ENCODE measurements at places on chromosomes 7 and 10.

DNA sequence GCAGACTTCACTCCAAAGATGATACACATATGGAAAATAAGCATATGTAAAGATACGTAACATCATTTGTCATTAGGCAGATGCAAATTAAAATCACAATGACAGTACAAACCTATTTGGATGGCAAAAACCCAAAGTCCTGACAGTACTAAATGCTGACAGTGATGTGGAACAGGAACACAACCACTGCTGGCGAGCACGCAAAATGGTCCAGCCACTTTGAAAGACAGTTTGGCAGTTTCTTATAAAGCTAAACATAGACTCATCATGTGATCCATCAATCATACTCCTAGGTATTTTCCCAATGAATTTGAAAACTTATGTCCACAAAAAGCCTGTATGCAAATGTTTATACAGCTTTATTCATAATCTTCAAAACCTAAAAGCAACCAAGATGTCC, 200.7 kb downstream of the RAMP3 start:
- DNase-seq, result no peak

DNA sequence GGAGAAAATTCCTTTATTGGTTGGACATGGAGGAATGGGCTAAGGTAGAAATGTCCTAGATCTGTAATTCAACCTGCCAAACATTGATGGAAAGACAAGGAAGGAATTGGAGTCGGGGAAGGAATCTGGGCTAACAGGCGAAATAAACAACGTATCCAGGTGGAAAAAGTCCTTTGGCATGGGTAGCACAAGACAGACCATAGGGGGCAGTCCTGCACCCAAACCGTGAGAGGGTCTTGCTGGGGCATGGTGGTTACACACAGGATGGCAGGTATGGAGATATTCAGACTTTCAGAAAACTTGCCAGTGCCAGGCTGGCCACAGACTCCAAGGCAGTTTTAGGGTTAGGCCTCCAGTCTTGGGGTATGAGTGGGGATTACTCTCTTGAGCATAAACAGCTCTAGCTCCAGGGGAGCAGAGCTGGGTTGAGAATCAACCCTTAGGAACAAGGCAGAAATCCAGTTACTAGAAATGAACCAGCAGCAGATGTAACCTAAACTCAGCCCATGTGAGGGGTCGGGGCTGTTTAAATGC, 188.6 kb upstream of the GDF10 start:
- no peak for DNase-seq

- DNase-seq, result no peak
Observed at GRCh38 chr7:41861642-41862041, 158.8 kb upstream of the INHBA start.

- no peak for DNase-seq
Observed at GRCh38 chr7:17912536-17913235, 27.6 kb downstream of the SNX13 start.

GRCh38 chr7:99267481-99267840, 5.2 kb upstream of the MYH16 start:
- DNase-seq, result no peak

GRCh38 chr7:14954035-14954434, 51.5 kb upstream of the DGKB start:
- DNase-seq, result no peak

- DNase-seq, result no peak
Observed at GRCh38 chr7:28126410-28127041, 54.1 kb downstream of the JAZF1 start.

DNA sequence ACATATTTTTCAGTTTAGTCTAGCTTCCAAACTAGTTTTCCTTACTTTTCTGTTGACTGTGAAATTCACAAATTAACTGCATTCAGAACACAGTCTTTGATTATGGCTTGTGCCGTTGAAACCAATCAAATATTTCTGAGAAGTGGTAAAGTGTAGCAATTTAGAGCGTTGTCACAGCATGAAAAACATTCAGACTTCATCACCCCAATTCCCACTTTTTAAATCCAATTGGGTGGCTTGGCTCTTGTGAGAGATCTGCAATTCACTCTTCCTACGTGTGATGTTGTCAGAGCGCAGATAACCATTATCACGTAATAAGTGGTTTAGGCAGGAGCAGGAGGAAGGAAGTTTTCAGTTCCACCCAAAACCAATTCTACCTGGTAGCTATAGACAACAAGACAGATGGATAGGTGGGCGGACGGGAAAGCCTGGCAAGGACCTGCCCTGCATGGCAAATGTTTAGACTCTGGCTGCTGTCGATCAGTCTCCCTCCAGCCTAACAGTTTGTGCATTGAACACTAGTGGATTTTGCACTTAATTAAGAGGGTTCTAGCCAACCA, 8.9 kb downstream of the COBL start:
- DNase-seq, result no peak

- DNase-seq, result no peak
Observed at GRCh38 chr7:5420881-5421713, 2.5 kb downstream of the TNRC18 start.

GRCh38 chr7:98420966-98421612, 20.2 kb upstream of the BAIAP2L1 start:
- peak; percentile 68 for DNase-seq

- no peak for DNase-seq
Observed at GRCh38 chr10:31700181-31700611, 228.4 kb downstream of the ARHGAP12 start.

GRCh38 chr7:116339564-116339963, 129.2 kb downstream of the TES start:
- no peak for DNase-seq

DNA sequence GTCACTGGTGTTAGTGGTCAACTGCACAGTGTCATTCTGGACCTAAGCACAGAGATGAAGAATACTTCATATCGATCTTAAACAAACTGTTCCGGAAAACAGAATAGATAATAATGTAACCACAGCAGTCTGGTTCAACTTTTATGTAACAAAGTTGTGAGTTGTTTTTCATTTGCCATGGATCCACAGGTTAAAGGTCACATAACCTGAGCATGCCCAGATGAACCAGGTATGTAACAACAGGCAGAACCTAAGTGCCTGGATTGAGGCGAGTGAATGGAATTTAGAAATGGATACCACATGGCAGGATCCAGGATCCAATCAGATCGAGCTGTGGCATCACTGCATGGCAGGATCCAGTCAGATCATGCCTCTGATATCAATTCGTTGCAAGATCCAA, 87.1 kb downstream of the CLEC2L start:
- DNase-seq, result no peak

DNA sequence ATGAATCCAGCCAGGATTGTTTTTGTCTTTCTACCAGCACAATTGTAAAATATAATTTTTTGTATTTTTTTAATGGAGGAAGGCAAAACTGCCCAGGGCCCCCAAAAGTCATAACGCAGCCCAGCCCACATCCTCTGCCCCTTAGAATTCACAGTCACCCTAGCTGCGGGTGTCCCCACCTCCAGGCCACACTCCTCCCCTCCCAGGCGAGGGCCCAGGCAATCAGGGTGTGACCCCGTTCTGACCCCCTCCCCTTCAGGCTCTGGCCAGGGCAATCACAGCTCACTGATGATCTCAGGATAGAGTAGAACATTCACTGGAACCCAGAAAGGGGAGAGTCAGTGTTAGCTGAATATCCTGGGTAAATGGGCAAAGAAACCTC, 92.0 kb upstream of the MACROH2A2 start:
- no peak for DNase-seq
